Muscle of back (tissue), 13 donors: ENCODE measurements at places on chromosomes 4 and X. TPM values are rescaled to one million over a fixed set of nuclear protein-coding genes. Genes with fewer than 3 reads are reported as not detected.

DNA sequence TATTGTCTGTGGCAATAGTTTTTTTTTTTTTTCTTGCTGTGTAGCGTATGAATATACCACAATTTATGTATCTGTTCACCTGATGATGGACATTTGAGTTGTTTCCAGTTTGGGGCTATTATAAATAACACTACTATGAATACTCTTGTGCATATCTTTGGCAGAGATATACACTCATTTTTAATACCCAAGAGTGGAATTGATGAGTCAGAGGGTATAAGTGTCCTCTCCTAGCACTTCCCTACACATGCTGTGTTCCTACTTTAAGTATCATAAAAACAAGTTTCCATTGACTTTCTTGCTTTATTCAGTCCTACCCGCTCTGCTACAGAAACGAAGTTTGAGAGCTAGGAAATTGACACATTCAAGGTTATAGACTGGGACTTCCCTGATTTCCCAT is 39.8 kb downstream of the XIAP start:
- no peak for DNase-seq

DNA sequence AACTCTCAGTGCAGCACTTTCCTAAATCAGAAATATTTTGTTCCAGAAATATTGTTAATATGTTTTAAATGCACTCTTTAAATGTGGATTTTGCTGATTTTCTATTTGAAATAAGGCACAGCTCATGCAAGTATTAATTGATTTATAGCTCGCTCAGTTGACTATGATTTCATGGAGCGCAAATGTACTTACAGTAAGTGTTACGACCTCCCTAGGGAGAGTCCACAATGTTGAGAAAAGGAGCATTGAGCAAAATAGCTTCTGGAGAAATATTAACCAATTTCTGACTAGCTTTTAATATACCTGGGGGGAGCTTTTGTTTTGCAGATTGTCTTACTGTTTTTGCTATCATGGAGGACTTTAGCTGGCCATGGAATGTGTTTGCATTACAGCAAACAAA is 1687.5 kb downstream of the STIM2 start:
- DNase-seq = no peak

Gene JCHAIN
- 1.1 TPM for polyA plus RNA-seq

GRCh38 chr4:8372506-8372905 is 68.0 kb downstream of the ACOX3 start:
- DNase-seq = no peak

DNA sequence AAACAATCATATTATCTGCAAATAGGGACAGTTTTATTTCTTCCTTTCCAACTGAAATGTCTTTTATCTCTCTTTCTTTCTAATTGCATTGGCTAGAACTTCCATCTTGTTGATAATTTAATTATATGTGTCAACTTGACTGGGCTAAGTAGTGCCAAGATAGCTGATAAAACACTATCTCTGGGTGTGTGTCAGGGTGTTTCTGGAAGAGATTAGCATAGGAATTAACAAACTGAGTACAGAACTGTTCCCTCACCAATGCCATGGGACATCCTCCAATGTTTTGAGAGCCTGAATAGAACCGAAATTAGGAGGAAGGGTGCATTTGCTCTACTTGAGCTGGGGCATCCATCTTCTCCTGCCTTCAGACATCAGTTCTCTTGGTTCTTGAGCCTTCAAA is 1027.2 kb downstream of the FAT4 start:
- DNase-seq = no peak

Gene TEX13B
- polyA plus RNA-seq = not detected

Gene FAT4
- polyA plus RNA-seq = 30.4 TPM

DNA sequence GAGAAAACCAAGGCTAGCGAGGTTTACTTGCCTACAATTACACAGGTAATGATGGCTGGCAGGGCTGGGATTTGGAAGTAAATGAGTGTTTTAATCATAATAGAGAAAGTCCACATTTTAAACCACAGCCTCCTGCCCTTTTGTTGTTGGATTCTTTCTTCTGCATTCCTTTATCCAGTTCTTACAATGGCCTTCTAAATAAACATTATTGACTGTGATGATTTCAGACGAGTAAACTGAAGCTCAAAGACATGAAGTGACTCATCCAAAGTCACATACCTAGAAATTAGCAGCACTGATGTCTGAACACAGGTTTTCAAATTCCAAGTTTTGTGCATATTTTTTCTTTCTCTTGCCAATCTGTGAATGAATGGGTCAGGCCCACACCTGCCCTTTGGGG is 51.2 kb upstream of the C1QTNF7 start:
- DNase-seq = no peak

DNA sequence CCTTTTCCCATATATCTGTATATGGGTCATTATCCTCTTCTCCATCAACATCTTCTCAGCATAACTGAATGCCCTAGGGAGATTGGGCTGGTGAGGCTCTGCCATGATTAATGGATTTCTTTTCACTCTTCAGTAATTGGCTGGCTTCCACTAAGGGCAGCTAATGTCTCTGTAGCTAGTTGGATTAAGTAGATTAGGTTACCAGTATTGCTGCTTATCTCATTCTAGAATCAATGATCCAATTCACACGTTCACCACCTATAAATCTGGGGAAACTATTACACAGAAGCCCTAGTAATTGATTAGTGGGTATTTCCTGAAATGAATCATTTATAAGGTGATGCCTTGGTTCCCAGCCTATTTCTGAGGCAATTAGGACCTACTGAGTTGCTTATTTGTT is 94.8 kb downstream of the KDR start:
- no peak for DNase-seq

GRCh38 chrX:51894697-51895336 is 1.4 kb downstream of the MAGED1 start:
- peak; percentile 64 for DNase-seq

DNA sequence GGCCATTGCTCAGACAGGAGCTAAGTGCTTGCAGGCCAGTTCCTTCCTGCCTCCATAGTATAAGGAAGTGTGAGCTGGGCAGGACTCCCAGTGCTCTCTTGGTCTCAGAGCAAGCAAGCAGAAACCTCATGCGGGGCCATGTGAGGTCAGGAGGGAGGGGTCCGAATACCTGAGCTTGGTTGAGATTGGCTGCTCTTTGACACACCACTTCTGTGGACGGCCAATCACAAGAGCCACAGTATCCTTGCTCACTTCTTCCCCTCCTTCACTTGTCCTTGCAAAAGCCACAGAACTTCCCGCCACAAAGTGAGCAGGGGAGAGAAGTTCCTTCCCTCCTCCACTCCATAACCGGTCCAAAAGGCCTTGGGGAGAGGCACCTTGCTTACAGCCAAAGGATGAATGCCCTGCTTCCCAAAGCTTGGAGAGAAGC is 56.7 kb downstream of the PRPS1 start:
- no peak for DNase-seq

DNA sequence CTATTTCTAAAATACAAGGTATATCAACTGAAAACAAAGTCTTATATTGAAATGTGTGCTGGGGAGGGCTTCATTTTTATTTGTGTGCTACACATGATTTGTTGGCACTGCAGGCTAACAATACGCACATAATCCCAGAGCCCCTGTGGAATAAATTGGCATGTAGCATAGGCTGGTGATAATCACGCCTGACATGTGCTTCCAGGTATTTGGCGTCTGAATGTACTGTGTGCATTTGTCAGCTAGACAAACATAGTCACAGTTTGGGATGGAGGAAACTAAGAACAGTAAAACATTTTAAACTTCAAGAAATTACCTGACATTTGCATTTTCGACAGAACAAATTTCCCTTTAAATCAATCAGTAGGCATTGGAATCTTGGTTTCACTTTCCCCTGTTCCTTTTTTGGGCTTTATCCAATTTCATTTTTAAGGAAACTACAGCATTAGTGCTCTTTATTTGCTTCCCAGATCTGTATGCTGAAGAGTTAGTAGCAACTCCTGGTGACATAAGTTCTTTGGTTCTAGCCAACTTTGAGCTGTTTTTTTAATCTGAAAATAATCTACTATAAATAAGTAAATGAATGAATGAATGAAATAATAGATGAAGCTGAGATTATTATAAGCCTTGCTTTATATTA is 472.3 kb downstream of the PDHA2 start:
- DNase-seq = peak; percentile 8
